Kasumi-1 (cell line): ENCODE measurements at places on chromosomes 6 and 20.

DNA sequence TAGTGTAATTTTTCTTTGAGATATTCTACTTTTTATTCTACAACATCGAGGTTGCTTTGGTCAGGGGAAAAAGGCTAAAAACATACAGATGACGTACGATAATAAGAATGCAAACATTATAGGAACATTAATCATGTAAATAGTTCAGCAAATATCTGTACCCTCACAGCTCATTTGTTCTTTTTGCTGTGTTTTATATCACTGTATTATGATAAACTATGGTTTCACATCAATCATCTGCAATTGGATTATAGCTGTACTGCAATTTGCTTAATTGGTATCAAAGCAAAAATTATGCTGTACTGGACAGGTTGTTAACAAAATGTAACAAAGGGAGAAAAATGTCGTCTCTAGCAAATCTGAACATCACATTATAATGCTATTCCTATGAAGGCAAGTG, 597.1 kb downstream of the EPHA7 start:
- no peak for DNase-seq

DNA sequence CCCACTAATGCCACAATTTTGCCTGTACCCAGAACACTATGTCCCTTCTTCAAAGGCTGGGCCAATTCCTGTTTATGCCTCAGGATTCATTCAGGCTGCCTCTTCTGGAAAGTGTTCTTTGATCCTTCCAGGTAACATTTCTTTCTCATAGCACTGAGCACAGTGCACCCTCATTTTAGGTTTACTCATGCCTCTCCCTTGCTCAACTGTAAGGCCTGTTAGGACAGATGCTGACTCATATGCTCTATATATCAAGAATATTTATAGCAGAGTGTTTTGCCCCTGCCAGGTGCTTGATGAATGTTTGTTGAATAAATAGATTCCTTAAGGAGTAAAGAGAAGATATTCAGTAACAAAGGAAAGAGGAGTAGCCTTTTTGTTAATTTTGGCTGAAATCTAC, 263.9 kb downstream of the PHF3 start:
- no peak for DNase-seq

GRCh38 chr6:125596020-125596419, 153.4 kb upstream of the HEY2 start:
- no peak for DNase-seq

DNA sequence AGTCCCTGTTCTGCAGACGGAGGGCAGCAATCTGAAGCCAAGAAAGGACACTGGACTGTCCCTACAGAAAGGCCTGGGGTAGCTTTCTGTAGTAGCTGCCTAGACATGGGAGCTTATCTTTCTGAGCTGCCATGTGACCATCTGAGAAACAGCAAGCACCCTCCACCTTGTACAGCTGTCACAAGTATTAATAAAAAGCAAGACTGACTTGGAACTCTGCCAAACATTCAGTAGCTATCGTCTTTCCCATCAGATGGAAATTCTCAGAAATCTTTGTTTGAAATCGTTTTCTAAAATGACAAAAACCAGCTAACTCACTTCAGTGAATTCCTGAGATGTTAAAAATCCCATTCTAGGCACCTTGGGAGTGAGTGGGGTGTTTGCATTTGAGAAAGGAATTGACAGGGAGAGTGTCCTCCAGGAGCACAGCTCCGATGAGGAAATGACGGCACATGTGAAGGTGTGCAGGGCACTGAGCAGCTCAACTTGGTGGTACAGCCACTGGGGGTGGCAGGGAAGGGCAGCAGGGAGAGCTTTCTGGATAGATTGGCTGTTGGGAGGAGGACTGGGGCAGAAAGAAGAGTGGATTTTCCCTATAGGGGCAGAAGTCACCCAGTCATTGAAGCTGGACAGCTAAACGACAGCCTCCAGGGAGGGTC, 24.5 kb downstream of the ACSS1 start:
- no peak for DNase-seq

- DNase-seq = no peak
Measured at GRCh38 chr6:163311830-163312229, 102.7 kb upstream of the QKI start.

DNA sequence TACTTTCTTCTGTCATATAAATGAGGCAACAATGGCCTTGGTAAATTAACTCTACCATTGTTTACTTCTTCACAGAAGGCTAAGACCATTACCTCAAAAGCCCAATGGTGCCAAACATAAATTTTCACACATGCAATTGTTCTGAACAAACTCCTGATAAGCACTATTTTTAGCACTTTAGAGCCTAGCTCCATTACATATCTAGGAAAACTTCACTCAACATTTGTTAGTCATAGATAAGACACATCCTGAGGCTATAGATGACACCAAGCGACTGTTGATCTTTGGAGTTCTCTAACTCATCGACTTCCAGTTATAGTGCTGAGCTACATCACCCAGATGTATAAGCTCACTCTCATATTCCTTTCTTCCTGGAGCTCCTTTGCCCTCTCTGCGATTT, 245.9 kb downstream of the EYS start:
- DNase-seq = no peak
